ENCODE measurements at places on chromosomes 6 and 20. TPM values are rescaled to one million over a fixed set of nuclear protein-coding genes. Genes with fewer than 3 reads are reported as not detected.

Gene HSPA12B
- 9.3 TPM for total RNA-seq

Gene CEP43
- 3.0 TPM for total RNA-seq

Gene CSTF1
- 15.5 TPM for total RNA-seq

Gene HSPA1L
- 6.2 TPM for total RNA-seq

Gene KCNK15
- total RNA-seq: 0.11 TPM

Gene CDKN1A
- total RNA-seq: 159 TPM

Gene TREML2
- 0.11 TPM for total RNA-seq

Gene TCP11
- total RNA-seq: not detected

Gene COL20A1
- not detected for total RNA-seq

Gene TMEM170B
- 20.0 TPM for total RNA-seq

Gene KIF6
- not detected for total RNA-seq

Gene EYA4
- total RNA-seq: 39.0 TPM

Gene LIN28B
- not detected for total RNA-seq

Gene BTN1A1
- not detected for total RNA-seq

Gene PI16
- 3.1 TPM for total RNA-seq

Gene GRM1
- not detected for total RNA-seq

Gene GABRR1
- total RNA-seq: 0.15 TPM

Gene C6orf58
- not detected for total RNA-seq

Gene ANKEF1
- 1.4 TPM for total RNA-seq

Gene PTCRA
- total RNA-seq: not detected

Gene DNAH8
- total RNA-seq: not detected

Gene NNAT
- 52.3 TPM for total RNA-seq

Gene AGER
- total RNA-seq: 2.0 TPM

Gene SLC22A23
- 13.7 TPM for total RNA-seq

Gene VSX1
- not detected for total RNA-seq

Gene HNF4A
- not detected for total RNA-seq

Gene MARCKS
- 6.7 TPM for total RNA-seq

Gene BEND6
- 1.1 TPM for total RNA-seq

Gene GDAP1L1
- total RNA-seq: not detected

Gene MAFB
- total RNA-seq: 63.2 TPM

Gene HCRTR2
- not detected for total RNA-seq

Gene SOX4
- total RNA-seq: 2.8 TPM

Gene LAMP5
- total RNA-seq: not detected

Gene PSORS1C1
- 0.06 TPM for total RNA-seq

Gene MYH7B
- 32.7 TPM for total RNA-seq

Gene BPIFB4
- total RNA-seq: not detected

Gene KIAA1586
- total RNA-seq: 5.8 TPM

Gene TRIM15
- total RNA-seq: not detected

Gene MUC21
- not detected for total RNA-seq

Gene RMND1
- 11.7 TPM for total RNA-seq

Gene TDRD6
- 0.17 TPM for total RNA-seq

Gene SYS1
- total RNA-seq: 17.5 TPM

Gene PAX1
- 0.84 TPM for total RNA-seq

Gene SCAF8
- total RNA-seq: 46.1 TPM

Gene PRL
- total RNA-seq: not detected

Gene FOXP4
- total RNA-seq: 11.6 TPM

Gene ERGIC3
- total RNA-seq: 63.3 TPM

Gene TRIM27
- total RNA-seq: 15.0 TPM

All from psoas muscle (tissue), 8 donors.